ENCODE measurements at places on chromosomes 11 and 22.

- peak; percentile 56 for DNase-seq
Observed at GRCh38 chr11:116217006-116217405, 555.8 kb downstream of the BUD13 start.

DNA sequence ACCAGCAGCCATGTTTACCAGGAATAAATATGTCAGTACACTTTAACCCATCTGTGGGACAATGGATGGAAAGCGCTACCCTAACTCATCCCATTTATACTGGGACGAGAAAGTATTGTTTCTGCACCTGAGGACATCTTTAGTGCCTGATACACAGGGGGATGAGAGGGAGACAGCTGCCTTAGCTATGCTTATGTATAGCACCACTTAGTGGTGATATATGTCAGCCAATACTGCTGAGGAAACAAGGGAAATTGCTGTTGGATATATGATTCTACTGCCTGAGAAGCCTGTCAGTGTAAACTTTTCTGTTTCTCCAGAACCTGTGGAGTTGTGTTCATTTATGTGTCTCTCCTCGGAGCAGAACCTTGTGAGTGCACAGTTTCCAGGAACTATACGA lies 13.3 kb upstream of the CEP295 start:
- peak; percentile 57 for DNase-seq

DNA sequence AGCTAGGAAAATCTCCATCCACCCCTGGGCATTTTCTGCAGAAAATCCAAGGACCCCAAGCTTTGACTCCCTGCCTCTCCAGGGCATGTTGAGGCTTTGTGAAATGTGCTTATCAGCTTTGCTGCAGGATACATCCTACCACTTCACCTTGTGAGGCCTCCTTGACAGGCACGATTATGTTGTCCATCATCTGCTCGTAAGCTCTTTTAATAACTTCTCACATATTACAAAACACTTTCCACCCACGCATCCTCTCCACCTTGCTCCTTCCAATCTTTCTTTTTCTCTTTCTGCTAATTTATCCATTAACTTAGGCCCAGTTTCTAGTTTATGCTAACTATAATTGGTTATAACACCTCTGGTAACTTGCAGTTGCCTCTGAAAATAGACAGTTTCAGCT lies 147.0 kb upstream of the MTNR1B start:
- no peak for DNase-seq

DNA sequence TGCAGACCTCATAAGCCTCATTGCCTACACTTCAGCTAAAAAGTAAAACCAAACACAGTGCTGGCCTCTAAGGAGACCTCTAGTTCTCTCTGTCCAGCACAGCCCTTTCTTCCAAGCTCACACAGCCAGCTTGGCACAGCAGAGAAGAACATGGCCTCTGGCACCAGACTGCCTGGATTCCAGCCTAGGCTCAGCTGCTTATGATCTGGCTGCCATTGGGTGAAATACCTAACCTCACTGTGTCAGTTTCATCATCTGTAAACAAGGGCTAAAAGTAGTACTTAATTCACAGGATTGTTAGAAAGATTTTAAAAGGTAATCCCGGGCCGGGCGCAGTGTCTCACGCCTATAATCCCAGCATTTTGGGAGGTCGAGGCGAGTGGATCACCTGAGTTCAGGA lies 9.9 kb upstream of the ACER3 start:
- DNase-seq, result no peak

DNA sequence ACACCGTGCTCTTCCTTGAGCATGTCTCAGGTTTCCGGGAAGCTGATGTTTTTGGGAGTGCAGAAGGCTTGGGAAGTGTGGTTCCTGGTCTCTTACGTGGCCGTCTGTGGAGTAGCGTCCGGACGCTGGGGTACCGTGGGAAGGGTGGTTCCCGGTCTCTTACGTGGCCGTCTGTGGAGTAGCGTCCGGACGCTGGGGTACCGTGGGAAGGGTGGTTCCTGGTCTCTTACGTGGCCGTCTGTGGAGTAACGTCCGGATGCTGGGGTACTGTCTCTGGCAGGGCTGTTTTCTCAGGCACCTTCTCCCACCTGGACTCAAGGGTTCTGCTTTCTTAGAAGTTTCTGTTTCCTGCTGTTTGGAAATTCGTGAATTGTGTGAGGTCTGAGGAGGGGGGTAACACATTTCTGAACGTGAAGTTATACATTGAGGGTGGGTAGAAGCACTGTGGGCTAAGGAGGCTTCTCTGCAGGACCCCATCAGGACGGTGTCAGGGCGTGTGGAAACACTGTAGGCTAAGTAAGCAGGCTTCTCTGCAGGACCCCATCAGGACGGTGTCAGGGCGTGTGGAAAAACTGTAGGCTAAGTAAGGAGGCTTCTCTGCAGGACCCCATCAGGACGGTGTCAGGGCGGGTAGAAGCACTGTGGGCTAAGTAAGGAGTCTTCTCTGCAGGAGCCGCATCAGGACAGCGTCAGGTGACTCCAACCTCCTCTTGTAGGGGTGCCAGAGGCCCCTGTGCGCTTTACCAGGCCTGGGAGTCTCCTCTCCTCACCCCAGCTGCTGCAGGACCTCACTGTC lies 5.3 kb upstream of the IFITM3 start:
- DNase-seq, result no peak

DNA sequence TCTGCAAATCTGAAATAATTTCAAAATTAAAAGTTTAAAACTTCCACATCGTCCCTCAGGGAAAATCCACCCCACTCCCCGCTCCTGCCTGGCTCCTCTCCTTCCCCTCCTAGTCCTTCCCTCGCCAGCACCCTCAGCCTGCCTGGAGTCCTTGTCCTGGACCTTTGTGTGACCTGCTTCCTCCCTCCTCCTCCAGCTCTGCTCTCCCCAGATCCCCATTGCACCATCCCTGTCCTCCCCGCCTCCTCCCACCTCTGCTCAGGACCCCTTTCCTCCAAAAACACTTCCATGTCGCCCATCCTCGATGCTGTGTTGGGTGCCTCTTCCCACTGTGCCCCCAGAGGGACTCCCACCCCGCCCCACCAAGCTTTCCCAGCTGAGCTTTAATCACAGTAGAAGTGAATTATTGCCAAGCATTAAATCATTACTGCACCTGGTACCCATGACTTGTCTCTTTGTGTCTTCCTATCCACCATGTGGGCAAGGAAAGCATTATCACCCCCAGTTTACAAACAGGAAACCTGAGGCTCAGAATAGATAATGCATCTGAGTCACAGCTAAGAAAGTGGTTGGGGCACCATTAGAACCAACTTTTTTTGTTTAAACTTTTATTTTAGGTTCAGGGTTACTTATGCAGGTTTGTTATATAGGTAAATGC lies 2.4 kb upstream of the ZP1 start:
- no peak for DNase-seq

- no peak for DNase-seq
Observed at GRCh38 chr22:35950262-35950661, 78.4 kb downstream of the RBFOX2 start.

DNA sequence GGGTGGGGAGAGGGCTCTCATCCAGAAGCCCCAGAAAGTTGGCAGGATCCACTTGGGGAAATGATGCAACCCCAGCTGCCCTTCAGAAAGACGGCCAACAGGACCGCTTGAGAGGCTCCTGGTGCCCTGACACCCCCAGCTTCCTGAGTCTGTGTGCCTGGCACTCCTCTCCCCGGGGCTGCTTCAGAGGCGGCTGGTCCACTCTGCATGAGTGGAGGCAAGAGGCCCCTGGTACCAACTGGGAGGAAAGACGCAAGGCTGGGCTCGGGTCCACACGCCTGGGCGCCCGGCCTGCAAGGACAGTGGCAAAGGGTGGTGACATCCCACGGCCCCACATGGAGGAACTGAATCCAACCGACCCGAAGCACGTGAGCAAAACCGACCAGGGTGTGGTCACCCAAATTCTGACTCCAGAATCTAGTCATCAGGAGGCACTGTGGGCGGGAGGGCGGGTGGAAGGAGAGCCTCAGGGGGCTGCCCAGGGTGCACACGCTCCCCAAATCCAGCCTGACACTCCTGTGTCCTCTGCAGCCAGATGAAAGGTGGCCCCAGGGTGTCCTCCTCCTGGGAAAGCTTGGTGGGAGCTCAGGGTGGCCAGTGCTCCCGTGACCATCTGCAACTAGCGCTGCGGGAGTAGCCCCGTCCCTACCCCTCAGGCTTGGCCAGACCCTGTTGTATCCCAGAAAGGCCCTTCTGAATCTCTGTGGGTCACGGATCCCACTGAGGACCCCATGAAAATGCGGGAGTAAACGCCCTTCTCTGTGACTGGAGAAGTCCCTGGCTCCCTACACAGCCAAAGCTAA lies 3.7 kb downstream of the RNH1 start:
- no peak for DNase-seq

DNA sequence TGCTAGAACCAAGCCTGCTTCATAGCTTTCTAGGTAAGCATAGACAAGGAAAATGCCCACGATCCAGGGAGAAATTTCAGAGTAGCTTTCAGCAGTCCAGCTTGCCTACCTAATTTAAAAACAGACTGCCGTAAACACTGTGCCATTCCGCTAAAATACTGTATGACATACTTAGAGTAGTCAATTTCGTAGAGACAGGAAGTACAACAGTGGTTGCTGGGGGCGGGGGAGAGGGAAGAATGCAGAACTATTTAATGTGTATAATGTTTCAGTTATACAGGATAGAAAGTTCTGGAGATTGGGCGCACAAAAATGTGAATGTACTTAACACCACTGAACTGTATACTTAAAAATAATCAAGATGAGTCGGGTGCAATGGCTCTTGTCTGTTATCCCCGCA lies 56.7 kb downstream of the C11orf58 start:
- no peak for DNase-seq

GRCh38 chr22:46576556-46577367 lies 39.3 kb upstream of the CELSR1 start:
- DNase-seq, result peak; percentile 32

Measured in NCI-H2081 (cell line).